ENCODE measurements at places on chromosomes 6 and 20.

GRCh38 chr6:3026791-3027626 is 27.3 kb downstream of the NQO2 start:
- no peak for DNase-seq

DNA sequence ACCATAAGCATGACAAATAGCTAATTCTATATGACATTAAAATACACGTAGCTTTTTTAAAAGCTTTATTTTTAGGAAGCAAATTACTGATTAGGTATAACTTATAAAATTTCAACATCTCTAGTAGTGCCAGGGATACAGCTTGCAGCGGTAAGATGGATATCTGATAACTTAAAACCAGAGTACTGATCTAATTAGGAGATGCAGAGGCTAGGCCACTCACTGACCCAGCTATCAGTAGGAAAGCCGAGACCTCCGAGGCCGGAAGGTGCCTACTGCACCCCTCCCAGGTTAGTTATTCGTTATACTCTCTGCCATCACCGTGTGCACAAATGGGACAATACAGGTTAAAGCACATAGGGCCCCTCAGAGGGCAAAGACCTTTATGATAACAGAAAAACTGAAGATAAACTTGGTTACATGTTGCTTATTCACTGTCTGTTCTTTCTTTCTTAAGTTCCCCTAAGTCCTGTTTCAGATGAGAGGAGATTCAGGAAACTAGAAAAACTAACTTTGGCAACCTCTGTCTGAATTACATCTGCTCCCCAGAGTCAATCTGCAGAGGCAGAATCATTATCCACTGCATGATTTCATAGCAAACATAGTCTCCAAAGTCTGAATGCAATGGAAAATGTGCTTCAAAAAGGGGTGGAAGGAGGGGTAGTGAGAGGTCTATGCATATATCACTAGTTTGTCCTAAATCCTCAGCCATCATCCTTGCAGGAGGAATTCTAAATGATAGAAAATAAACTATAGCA is 60.8 kb downstream of the RIPOR2 start:
- DNase-seq: no peak

DNA sequence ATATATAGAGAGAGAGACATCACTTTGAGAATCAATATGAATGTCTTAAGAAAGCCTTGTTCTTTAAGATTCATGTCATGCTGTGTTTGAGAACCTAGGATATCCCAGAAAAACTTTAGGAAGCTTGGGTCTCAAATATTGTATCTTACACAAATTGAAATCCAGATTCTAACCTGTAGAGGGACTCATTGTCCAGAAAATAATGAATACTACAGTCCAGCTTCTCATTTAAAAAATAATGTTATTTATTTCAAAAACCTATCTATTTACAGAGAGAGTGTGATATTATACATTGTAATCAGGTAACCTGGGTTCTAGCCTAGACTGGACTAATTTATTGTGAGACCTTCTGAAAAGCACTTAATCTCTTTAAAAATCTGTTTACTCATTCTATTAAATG is 4.2 kb downstream of the RFX6 start:
- DNase-seq: no peak

DNA sequence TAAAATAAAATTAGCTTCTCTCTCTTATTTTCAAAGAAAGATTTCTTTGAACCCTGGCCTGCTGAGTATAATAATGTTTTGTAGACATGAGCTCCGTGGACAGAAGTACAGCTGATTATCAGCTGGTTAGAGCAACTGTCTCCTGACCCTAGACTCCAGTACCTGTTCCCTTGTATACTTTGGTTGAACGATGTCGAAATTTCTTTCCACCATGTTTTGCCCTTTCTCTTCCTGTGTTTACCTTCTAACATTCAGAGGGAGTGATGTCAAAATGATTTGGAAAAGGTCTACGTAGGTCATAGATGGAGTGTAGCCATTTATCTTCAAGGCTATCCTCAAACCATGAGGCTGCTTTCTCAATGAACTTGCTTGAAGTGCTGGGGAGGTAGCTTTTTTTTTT is 16.8 kb upstream of the ADTRP start:
- DNase-seq: no peak

- no peak for DNase-seq
Observed at GRCh38 chr6:51818520-51819022, 268.8 kb downstream of the PKHD1 start.

DNA sequence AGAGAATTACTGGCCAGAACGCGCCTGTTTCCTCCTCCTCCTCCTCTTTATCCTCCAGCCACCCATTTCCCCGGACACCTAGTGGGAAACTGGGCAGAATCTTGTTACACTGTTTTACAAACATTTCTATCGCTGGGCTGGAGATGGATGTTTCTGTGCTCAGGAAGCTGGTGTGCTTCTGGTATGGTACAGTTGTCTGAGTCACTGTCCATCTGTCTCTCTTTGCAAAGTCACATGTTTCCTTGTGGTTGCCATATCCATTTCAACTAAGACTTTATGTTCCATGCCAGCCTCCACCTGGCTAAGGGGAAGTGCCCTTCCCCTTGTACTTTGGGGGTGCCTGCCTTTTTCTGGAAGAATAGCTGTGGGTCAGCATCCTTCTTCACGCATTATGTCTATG is 52.9 kb upstream of the SLC22A16 start:
- DNase-seq: no peak

DNA sequence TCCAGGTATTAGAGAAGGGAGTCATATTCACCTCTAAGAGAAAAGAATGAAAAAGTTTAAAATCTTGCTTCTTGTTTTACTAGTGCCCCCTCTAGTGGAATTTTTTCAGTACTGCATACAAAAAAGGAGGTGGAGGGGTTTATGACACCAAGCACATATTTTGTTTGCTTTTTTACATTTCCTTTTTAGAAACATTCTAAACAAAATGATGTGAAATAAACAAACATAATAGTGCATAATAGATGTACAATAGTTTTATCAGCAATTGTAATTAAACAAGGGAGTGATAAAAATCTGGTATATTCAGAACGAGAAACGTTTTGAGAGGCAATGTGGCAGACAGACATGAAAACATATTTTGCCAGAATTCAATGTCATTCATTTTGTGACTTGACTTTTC is 111.0 kb upstream of the TFAP2D start:
- DNase-seq: no peak

DNA sequence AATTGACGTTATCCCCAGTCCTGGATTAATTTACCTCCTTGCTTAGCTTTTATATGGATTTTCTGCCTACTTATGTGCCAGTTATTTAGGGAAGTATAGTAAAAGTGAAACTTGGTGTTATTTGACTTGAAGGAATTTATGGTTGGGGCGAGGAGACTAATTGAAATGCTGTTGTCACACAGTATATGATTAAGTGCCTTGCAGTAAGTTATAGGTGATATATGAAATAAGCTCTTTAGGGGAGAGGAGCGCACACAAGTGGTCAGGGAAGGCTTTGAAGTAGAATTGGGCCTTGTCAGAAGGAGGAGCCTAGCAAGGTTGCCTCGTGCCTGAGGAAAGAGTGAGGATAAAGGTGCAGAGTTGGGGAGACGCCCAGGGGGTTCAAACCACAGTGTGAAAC is 20.5 kb downstream of the NCOA7 start:
- no peak for DNase-seq

- no peak for DNase-seq
Observed at GRCh38 chr20:37299718-37300528, 10.5 kb downstream of the MANBAL start.

- DNase-seq: no peak
Observed at GRCh38 chr6:3812596-3812995, 36.6 kb upstream of the FAM50B start.

DNA sequence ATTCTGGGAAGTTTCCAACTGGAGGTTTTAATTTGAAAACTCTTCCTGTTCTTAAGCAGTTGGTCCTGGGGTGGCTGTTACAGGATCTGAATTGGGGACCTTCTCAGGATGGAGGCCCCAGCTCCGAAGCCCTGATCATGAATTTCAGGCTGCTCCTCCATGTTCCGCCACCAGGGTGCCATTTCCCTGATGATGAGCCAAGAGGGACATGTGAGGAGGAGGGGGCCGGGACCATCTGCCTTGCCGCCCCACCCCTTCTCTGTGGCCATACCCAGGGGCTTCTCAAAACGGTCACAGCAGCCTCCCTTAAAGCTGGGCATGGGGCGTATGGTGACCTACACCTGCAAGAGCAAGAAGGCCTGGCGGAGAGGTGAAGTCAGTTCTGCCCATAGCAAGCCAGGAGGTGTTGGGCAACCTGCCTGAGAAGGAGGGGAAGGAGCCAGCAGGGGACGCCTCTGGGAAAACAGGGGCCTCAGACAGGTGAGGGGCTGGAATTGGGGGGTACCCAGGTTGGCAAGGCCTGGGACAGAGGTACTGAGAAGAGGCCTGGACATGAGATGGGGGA is 3.6 kb upstream of the BAK1 start:
- no peak for DNase-seq

- DNase-seq: no peak
Observed at GRCh38 chr6:112485120-112485826, 138.1 kb downstream of the RFPL4B start.

DNA sequence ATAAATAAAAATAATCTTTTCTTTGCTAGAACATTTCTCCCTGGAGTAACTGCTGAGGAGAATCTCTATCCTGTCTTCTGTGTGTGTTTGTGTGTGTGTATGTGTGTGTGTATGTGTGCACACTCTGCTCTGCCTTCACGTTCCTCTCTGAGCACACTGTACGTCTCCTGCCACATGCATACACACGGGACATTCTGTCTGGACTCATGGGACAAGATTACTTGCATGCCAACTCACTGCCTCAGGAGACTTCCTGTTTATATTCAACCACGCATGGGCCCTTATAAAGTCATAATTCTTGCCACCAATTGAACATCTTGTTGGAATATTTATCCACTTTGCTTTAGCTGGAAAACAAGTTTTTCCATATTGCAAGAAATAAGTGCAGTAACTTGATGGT is 930.6 kb downstream of the KIF16B start:
- no peak for DNase-seq

- no peak for DNase-seq
Observed at GRCh38 chr6:111537528-111537920, 54.5 kb upstream of the REV3L start.

DNA sequence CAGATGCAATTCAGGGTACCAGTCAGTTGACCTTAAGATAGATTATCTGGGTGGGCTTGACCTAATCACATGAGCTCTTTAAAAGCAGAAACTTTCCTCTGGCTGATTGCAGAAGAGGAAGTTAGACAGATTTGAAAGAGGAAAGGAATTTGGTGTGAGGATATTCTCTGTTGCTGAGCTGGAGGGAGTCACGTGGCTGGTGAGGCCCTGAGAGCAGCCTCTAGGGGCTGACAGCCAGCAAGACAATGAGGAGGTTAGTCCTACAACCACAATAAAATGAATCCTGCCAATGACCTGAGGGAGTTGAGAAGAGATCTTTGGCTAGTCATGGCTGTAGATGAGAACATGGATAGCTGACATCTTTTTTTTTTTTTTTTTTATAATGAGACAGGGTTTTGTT is 87.0 kb upstream of the B3GAT2 start:
- DNase-seq: no peak

DNA sequence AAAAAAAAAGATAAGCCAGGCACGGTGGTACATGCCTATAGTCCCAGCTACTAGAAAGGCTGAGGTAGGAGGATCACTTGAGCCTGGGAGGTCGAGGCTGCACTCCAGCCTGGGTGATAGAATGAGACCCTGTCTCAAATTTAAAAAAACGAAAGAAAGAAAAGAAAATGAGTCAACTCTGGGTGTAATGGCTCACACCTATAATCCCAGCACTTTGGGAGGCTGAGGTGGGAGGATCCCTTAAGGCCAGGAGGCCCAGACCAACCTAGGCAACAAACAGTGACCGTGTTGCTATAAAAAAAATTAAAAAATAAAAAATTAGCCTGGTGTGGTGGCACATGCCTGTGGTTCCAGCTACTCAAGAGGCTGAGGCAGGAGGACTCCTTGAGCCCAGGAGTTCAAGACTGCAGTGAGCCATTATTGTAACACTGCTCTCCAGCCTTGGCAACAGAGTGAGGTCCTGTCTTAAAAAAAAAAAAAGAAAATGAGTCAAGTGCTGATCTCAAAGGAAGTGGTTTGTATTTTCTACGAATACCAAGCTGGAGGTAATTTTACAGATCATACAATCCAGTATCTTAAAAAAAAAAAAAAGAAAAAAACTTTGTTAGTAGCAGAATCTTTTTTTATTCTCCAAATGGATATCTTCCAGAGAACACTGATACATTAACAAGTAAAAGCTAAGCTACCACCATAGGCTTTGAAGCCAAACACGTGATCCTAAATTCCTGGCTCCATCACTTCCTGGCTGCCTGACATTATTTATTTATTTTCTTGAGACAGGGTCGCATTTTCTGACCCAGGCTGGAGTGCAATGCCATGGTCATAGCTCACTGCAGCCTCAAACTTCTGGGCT is 5.7 kb downstream of the COMMD7 start:
- no peak for DNase-seq

GRCh38 chr6:67615796-67616195 is 1019.3 kb upstream of the ADGRB3 start:
- DNase-seq: no peak

DNA sequence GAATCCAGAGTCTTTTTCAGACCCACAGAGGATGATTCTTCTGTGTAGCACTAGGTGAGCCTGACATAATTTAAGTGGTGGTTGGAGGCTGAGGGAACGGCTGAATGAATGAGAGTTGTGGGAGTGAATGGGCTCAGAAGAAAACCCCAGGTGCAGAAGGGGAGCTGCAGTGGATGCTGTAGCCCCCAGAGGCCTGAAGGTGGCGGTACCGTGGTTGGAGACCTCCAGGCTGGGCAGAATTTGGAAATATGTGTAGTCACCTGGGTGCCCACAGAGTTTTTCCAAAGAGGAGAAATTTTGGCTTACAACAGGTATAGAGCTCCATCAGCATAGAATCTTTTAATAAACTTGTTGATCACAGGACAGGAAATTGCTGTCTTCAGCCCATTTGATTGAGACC is 6.5 kb upstream of the RAET1G start:
- DNase-seq: no peak

DNA sequence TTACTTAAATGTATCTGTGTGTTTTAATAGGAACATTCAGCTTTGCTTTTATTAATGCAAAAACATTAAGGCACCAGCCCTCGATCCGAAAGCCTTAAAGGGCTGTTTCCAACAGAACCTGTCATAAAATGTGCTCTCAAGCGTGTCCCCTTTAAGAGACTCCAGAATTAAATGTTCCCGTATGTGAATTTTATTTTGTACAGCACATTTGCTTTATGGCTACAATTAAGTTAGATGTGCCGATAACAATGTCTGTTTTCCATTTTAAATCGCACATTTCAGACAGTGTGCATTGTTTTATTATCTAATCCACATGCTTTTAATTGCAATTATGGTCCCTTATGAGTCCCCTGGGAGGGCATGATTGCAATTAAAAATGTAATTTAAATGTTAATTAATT is 198.9 kb downstream of the TSHZ2 start:
- no peak for DNase-seq

GRCh38 chr20:58397429-58397828 is 8.4 kb downstream of the VAPB start:
- DNase-seq: no peak

Data from esophagus squamous epithelium (tissue), 5 donors.